ENCODE measurements at places on chromosomes 12 and 14.
A peak's percentile ranks its signal among the peaks of the same experiment; 100 is the strongest.

DNA sequence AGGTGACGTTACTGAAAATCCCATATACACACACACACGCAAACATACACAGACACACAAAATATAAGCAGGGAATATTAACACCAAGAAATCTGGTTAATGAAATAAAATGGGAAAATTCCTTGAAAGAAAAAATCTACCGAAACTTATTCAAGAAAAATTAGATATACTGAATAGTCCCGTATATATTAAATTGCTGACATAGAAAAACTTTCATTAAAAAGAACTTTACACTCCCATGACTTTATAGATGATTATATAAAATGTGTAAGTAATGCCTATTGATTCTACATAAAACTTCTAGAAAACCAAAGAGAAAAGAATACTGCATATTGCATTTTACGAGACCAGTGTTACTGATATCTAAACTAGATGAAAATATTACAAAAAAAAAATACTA, 803.2 kb downstream of the SLC16A7 start:
- no peak for DNase-seq

GRCh38 chr14:20781803-20782202, 735 bp downstream of the RNASE6 start:
- no peak for DNase-seq

GRCh38 chr12:129564768-129565167, 339.1 kb downstream of the TMEM132D start:
- no peak for DNase-seq

DNA sequence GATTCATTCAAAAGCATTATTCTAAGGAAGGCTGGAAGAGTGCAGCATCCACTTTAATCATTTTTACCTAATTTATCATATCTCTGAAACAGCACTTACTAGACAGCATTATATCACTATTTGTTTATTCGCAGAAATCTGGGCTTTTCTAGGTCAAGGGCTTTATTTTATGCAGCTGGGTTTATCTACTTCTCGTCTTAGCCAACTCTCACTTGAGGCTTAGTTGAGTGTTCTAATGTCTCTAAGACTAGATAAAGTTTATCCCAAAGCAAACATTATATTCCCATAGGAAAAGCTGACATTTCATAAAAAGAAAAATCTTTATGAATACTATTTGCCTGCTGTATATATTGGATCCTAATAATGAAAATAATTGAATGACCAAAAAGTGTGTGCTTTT, 720.8 kb upstream of the FLRT2 start:
- no peak for DNase-seq

GRCh38 chr14:65798216-65798615, 385.7 kb downstream of the FUT8 start:
- no peak for DNase-seq

- DNase-seq: no peak
Observed at GRCh38 chr14:64718762-64719161, 14.5 kb downstream of the PLEKHG3 start.

- no peak for DNase-seq
Observed at GRCh38 chr14:93299866-93300265, 33.0 kb downstream of the BTBD7 start.

GRCh38 chr14:58765418-58765831, 127.7 kb downstream of the DACT1 start:
- DNase-seq: no peak

- DNase-seq: no peak
Observed at GRCh38 chr14:99579903-99580571, 24.0 kb downstream of the CCDC85C start.

- DNase-seq: peak; percentile 70
Observed at GRCh38 chr14:101252443-101253214, 308.7 kb upstream of the DIO3 start.

DNA sequence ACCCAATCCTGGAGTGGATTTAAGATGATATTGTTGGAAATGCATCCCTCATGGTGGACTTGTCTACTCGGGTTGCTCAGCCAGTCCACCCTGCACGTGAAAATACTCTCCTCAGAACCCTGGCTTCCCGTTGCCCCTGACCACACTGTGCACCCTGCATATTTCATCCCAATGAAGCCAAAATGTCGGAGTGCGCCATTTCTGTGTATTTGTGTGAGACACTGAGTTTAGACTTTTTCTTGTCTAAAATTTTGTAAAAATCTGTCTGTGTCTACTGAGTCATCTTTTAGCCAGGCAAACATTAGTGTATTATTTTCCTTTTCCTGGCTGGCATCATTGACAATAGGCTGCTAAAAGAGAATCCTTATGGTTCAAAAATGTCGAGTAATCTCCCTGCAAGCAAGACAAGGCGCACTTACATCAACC, 485 bp upstream of the PNMA1 start:
- DNase-seq: peak; percentile 14

- no peak for DNase-seq
Observed at GRCh38 chr14:65320661-65321308, 91.7 kb upstream of the FUT8 start.

DNA sequence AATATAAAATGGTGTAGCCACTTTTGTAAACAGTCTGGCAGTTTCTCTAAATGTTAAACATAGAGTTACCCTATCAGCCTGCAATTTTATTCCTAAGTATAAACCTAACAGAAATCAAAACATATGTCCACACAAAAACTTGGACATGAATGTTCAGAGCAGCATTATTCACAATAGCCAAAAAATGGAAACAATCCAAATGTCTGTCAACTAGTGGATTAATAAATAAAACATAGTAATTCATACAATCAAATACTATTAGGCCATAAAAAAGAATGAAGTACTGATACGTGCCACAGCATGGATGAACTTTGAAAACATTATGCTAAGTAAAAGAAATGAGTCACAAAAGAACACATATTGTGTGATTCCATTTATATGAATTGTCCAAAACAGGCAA, 196.5 kb downstream of the NUAK1 start:
- no peak for DNase-seq

GRCh38 chr12:70798016-70798783, 122.3 kb downstream of the PTPRR start:
- DNase-seq: no peak

Measured in posterior cingulate gyrus (tissue), 11 donors.